AG08395 (cell line): ENCODE measurements at places on chromosomes 12 and 14.

GRCh38 chr12:18799561-18799960, 61.6 kb downstream of the CAPZA3 start:
- DNase-seq = peak; percentile 28

DNA sequence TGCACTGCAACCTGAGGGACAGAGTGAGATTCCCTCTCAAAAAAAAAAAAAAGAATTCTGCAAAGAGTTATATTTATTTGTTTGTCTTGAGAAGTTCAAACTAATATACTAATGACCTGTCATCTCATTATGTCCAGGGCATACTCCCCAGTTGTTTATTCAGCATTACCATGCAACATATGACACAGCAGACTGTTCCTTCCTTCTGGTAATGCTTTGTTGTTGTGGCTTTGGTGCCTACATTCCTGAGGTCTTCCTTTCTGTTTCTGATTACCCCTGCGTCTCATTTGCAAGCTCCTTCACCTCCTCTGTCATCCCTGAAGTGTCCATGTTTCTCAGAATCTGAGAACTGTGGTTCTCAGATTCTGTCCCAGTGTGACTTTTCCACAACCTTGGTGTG, 55.3 kb downstream of the DERA start:
- DNase-seq = peak; percentile 73

GRCh38 chr12:128938886-128939285, 85.6 kb downstream of the GLT1D1 start:
- no peak for DNase-seq

DNA sequence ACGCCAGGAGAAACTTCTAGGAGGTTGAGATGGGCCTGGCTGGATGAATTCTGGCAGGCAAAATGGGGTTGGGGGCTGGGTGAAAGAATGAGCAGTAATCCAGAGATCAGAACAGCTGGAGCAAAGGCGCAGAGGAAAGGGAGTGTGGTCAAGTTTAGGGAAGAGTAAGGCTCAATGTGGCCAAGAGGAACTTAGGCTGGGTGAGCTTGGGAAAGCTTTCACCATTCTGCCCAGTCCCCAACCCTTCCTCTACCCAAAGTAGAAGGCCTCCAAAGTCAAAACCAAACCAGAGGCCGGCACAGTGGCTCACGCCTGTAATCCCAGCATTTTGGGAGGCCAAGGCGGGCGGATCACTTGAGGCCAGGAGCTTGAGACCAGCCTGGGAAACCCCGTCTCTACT, 10.2 kb upstream of the RABGGTA start:
- DNase-seq = no peak

DNA sequence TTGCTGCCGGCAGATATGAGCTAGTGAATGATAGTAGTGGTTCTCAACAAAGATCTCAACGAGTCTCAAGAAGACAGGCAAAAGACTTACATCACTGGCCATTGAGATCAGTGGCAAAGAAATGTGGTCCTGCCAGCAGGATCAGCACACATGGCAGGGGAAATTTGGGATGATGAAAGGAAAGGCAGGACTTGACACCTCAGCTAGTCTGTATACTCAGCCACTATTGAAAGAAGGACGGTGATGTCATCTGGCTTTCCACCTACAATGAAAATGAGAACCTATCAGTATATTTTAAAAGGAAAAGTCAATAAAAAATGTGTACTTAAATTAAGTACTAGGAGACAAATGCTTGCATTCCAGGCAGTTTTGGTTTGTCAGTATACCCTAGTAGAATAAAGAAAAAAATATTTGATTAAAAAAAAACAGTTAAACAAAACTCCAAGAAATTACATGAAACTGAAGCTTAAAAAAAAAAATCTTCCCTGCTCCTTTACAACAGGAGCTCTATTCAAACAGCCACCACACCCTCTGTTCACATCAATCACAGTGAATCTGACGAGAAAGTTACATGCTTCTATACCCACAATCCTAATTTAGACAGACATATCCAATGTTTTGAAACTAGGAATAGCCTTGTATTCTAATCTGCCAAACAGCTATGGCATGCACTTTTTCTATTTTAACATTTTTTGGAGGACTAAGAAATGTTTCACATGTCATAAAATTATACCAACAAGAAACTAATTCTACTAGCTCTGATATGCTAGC, 34.9 kb downstream of the RAD9B start:
- no peak for DNase-seq

DNA sequence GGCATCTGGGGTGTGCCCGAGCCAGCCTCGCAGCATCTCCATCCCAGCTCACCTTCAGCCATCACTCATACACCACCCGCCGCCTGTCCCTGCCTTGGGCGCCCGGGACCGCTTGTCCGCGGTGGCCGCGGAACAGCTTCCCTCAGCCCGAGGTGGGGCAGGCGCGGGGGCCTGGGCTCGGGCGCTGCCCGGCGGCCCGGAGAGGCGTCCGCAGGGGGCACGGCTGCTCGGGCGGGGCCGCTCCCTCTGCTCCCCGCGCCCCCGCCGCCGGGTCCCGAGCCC, 430 bp downstream of the SLC41A2 start:
- DNase-seq = peak; percentile 21

DNA sequence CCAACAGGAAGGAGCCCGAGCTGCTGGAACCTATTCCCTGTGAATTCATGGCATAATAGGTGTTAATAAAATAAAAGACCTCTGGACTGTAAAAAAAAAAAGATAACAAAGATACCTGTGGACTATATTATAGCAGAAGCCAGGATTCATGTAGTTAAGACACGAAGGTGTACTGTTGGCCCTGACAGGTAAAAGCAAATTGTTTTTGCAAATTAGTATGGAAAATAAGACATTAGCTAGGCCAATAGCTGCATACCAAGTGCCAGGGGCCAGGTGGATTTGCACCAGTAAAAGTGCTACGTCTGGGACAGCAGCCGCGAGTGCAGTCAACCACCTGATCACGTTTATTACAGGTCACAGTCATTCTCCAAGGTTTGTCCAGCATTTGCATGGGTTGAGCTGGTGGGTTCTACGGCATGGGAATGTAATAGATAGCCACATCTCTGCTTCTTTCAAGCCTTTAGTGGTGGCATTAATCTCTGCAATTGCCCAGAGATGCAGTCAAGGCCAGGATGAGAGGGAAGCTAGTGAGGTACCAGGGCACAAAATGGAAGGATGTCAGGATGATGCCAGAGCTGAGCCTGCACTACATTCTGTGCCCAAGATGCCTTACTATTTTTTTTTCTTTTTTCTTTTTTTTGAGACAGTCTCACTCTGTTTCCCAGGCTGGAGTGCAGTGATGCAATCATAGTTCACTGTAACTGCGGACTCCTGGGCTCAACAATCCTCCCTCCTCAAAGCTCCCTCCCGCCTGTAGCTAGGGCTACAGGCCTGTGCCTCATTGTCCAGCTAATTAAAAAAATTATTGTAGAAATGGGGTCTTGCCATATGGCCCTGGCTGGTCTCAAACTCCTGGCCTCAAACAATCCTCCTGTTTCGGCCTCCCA, 26.3 kb downstream of the TNFAIP2 start:
- no peak for DNase-seq

- peak; percentile 90 for DNase-seq
Measured at GRCh38 chr14:74552623-74553022, 59.1 kb downstream of the ISCA2 start.

DNA sequence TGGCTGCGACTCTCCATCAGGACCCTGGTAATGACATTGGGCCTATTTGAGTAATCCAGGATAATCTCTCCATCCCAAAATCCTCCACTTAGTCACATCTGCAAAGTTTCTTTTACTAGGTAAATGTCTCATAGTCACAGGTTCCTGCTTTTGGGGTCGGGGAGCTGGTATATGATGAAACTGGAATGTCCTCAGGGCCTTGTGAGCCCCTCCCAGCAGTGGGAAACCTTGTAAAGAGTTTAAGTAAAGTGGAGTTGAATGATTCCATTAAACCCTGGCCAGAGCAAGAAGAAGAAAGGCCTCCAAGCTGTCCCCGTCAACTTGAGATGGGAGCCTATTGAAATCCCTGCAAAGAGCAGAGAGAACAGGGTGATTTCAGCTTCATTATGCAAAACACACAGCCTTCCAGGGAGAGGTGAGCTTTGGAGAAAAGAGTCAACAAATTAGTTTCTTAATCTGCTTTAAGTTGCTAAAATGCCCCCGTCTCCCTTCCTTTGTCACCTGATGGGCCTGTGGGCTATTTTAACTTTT, 12.6 kb downstream of the WSCD2 start:
- no peak for DNase-seq

GRCh38 chr14:96160076-96160912, 44.3 kb upstream of the BDKRB2 start:
- DNase-seq = no peak

DNA sequence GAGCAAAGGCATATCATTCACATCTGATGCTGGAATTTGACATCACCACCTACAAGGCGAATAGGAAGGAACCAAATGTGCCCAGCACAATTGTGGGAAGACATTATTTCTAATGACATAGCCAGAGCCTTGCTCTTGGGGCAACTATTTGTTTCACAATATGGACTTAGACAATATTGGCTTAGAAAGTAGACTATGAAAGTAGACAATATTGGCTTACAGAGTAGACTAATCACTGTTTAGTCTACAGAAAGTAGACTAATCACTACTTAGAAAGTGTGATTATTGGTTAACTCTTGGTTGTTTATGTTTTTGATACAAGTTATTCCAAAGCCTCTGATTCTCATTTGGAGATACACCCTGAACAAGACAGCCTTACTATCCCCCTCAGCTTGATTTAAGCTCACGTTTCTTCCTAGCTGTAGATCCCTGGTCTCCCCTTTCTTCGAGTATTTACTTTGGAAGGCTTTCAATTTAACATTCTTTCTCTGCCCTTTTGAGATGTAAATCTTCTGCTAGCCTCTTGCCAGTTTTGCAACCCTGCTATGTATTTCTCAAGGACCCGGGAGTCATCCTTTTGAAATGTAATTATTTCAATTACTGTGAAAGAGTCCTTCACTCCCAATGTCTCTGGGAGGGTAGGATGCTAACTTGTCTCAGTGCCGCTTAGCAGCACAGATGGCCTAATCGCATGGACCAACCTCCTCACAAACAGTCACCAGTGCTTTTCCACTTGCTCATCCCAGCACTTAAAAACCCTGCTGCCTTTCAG, 843.2 kb downstream of the GALC start:
- peak; percentile 67 for DNase-seq

DNA sequence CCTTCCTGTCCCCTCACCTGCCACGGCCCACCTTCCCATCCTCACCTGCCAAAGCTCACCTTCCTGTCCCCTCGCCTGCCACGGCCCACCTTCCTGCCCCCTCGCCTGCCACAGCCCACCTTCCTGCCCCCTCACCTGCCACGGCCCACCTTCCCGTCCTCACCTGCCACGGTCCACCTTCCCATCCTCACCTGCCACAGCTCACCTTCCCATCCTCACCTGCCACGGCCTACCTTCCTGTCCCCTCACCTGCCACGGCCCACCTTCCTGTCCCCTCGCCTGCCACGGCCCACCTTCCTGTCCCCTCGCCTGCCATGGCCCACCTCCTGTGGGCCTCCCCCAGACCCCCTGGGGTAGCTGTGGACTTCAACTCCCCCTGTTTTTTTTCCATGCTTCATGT, 48.8 kb upstream of the GPR68 start:
- DNase-seq = no peak

DNA sequence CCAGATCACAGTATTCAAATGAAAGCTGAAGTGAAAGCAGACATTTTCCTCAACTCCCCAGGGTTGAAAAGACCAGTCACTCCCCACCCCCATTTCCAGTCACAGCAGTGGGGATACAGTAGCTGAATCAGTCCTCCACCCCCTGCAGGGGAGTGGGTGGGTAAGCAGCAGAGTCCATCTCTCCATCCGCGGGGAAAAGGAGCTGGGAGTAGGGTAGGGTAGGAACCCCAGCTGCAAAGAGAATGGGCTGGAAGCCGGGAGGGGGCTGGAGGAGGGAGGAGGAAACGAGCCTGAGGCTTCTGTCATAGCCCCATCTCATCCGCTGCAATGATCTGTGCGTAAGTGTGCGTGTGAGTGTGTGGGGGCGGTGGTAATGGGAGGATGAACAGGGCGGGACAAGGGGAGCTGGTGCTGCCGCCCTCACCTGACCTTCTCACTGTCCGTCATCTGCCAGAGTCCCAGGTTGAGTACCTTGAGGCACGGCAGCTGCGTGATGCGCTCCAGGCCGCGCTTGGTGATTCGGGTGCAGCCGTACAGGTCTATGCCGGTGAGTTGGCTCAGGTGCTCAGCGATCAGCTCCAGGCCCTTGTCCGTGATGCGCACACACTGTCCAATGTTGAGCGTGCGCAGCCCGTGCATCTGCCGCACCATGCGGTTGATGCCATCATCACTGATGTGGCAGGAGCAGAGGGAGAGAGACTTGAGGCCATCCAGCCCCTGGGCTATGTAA, 1.8 kb downstream of the FBXL14 start:
- no peak for DNase-seq

GRCh38 chr14:105496831-105497591, 6.0 kb downstream of the TEDC1 start:
- no peak for DNase-seq

GRCh38 chr14:35878272-35879150, 52.4 kb downstream of the BRMS1L start:
- peak; percentile 86 for DNase-seq

DNA sequence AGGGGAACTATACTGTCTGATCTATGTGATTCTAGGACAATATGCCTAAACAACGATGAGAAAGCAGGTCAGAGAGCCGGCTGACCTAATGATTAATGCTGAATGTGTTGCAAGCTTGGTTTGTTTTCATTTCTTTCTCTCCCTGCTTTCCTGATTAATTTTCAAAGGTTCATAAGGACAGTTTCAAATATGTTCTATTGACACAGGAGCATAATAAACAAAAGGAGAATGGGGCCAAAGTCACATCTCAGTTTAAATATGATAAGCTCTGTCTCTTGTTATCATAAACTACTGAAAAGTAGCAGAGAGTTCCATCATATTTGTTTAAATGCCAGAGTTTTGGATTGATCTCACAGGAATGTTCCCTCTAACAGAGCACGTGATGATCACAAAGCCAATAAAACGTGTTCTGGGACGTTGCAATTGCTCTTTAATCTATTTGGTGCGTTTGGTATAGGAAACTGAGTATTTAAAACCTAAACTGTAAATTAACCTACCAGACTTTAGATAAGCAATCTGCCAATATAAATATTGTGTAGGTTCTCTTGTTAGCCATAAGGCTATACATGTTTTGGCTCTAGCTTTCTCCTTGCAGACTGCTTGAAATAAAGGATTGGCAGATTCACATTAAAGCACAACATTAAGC, 3.7 kb upstream of the HSD17B6 start:
- no peak for DNase-seq

DNA sequence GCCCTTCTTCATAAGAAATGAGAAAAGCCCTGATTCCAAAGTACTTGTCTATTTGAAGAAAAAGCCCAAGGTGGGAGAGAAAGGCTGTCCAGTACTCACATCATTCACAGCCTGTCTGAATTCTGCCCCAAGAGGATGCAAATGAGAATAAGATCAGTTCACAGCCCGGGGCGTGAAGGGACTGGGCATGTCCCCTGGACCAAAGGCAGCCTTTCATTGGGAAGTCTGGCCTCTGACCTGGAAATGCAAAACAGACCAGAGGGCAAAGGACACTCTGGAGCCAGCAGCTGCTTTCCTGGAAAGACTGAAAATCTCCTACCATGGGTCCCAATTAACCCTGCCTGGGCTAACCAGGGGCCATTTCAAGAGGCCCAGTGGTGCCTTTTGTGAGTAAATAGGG, 191.2 kb upstream of the PELI2 start:
- DNase-seq = no peak
